AML-193 (cell line): ENCODE measurements at places on chromosomes 13 and 19.

GRCh38 chr19:50710094-50710493 is 9.5 kb downstream of the SHANK1 start:
- no peak for DNase-seq

- DNase-seq = no peak
Measured at GRCh38 chr13:77703408-77703807, 5.9 kb downstream of the SLAIN1 start.

DNA sequence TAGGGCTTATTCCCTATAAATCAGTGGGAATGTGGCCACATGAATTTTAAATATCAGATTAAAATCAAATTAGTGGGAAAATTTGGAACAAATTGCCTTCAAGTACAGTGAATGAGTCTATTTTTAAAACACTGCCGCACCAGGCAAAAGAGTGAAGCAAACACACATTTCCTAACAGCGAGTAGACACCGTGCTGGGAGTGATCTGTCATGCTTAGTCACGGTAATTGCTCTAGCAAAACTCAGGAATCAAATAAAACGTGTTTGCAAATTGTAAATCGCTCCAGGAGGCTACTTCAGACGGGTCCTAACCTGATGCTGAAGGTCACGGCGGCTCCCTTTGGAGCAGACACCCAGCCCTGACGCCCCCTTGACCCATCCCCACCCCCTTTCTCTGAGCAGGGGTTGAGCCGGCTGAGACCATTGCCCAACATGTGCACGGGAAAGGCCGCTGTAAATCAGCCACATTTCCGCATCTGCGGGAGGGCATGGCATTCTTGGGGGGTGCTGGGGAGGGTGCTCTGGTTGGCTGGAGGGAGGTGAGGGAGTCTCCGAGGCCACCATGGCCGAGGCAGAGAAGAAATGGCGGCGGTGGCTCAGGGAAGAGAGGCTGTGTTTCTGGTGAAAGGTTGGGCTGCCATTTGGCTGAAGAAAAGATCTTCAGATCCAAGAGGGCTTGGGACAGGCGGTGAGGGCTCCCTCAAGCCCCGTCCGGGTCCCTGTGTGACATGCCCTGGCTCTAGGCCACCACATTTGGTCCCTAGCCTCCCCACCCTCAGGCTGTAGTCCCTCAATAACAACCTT is 8.9 kb downstream of the CEBPA start:
- peak; percentile 86 for DNase-seq

DNA sequence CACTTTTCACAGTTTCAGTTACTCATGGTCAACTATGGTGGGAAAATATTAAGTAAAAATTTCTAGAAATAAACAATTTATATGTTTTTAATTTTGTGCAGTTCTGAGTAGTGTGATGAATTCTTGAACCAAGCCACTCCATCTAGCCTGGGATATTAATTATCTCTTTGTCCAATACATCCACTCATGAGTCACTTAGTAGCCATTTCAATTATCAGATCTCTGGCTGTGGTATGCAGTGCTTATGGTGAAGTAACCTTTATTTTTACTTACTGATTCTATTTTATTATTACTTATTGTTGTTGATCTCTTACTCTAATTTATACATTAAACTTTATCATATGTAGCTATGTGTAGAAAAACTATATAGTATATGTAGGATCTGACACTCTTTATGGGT is 128.9 kb upstream of the KLHL1 start:
- DNase-seq = no peak

GRCh38 chr13:102878481-102878880 is 32.6 kb downstream of the ERCC5 start:
- no peak for DNase-seq

- peak; percentile 64 for DNase-seq
Measured at GRCh38 chr13:25114220-25114619, 18.3 kb downstream of the PABPC3 start.

DNA sequence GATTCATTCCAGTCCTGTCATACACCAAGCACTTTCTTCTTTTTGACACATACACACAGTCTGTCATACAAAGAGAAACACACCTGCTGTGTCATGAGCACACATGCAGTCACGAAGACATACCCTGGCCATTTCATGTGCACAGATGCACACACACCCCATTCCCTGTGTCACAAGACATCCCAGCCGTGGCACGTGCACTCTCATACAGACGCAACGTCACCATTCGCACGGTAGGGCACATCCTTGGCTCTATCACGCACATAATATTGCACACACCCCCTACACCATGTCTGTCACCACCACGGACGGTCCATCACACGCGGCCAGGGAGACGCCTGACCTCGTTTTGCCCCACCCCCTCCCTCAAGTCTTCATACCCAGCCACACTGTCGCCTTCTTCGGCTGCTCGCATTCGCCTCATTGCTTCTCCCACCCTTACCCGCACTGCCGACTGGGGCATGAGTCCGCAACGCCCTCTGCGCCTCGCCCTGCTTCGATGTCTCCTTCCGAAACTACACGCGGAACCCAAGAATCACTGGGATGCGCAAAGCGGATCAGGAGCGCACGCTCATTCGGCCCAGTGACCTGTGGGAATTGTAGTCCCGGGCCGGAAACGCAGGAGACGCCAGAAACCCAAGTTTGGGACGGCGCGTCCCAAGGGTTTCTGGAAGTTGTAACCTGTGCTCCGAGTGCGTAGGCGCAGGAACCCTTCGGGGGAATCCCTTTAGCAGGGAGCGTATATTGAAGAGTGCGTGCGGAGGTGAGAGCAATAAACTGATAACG is 6.8 kb upstream of the ZNF283 start:
- no peak for DNase-seq

- no peak for DNase-seq
Measured at GRCh38 chr19:33868788-33869412, 72.2 kb downstream of the KCTD15 start.

- no peak for DNase-seq
Measured at GRCh38 chr13:30809787-30810186, 74.4 kb downstream of the ALOX5AP start.

DNA sequence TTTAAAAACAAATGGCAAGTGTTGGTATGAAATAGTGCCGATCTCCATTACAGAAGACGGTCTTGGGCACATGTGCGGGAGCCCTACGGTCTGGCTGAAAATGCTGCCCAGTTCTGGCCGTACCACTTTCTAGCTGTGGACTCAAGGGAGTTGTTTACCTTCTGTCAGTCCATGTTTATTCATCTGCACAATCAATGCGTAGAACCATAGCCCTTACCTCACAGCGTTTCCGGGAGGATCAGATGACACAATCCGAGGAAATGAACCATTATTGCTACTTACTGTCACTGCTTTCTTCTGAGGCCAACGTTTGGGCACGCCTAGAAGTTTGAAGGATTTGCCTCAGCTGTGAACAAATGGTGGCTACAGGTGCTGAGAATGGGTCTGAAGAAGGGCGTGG is 31.2 kb downstream of the GADD45B start:
- DNase-seq = no peak

- peak; percentile 98 for DNase-seq
Measured at GRCh38 chr13:51825165-51825592, 19.8 kb downstream of the TMEM272 start.

DNA sequence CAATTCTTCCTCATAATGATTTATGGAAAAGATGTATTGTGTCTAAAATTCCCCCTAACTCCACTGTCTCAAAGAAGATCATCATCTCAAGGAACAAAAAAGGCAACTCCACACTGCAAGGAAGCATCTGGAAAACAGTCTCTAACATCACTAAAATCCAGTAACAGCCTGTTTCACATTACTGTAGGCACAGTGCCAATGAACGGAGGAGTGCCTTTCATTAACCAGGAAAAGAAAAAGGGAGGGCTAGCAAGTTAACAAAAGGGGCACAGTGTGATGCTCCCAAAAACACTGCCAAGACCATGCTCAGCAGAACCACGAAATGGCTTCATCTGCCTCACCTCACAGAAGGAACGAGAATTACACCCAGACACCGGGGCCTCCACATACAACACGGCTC is 8.5 kb downstream of the TMTC4 start:
- no peak for DNase-seq

- no peak for DNase-seq
Measured at GRCh38 chr13:76965759-76966421, 17.6 kb downstream of the ACOD1 start.

DNA sequence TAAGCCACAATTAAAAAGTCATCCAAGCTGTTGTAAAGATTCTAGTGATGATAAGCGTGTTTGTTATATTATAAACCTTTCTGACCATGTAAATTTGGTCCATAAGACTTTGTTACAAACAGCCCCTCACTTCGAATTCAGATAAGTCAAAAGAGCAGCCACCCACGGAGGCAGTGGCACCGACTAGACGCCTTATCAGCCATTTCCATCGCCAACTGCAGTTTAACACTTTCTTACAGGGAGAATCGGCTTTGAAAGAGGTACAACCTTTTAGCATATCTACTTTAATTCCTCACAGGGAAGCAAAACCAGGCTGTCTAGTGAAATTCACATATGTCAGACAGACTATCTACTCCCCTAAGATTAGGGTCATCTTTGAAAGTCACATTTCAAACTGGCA is 47.5 kb downstream of the SOX21 start:
- DNase-seq = no peak

- DNase-seq = no peak
Measured at GRCh38 chr13:23578411-23579071, 8.3 kb downstream of the TNFRSF19 start.

GRCh38 chr19:5193192-5193591 is 147.4 kb downstream of the PTPRS start:
- DNase-seq = no peak

GRCh38 chr19:52639996-52640395 is 1.8 kb upstream of the ZNF83 start:
- no peak for DNase-seq

DNA sequence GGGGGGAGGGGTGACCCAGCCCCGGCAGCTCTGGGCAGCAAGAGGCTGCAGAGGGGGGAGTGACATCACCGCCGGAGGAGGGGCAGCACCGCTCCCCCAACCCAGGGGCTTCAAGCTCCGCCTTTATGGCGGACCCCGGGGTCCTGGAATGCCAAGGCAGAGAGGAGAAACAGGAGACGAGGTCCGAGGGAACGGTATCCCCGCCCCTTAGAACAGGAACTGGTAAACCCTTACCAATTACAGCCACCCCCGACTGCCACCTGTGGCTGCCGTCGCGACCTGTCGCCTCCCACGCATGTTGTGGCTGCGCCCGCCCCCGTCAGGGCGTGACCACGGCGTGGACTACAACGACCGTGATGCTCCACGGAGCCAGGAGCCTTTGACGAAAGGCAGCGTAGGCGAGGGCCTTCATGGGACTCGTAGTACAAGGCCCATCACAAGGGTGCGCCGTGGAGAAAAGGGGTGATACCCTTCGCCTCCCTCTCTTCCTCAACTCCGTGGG is 4.1 kb upstream of the KCNC3 start:
- DNase-seq = no peak

DNA sequence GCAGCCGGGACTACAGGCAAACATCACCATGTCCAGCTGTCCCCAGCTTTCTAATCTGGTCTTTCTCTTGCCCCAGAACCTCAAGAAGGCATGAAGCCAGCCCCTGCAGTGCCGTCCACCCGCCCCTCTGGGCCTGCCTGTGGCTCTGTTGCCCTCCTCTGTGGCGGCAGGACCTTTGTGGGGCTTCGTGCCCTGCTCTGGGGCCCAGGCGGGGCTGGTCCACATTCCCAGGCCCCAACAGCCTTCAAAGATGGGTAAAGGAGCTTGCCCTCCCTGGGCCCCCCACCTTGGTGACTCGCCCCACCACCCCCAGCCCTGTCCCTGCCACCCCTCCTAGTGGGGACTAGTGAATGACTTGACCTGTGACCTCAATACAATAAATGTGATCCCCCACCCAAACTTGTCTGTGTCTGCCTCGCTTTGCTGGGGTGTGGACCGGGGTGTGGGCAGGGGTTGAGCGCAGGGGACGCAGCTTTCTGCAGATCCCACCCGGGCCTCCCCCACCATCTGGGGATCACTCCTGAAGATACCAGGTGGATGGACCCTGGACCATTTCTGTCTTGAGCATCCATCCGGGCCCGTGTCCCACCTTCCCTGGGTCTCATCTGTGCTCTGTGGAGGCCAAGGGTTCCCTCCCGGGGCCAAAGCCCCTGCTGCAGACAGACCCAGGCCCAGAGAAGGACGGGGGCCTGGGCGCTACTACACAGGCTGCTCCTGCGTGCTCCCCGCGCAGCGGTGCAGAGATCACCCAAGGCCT is 15.3 kb downstream of the PRKCSH start:
- DNase-seq = no peak

DNA sequence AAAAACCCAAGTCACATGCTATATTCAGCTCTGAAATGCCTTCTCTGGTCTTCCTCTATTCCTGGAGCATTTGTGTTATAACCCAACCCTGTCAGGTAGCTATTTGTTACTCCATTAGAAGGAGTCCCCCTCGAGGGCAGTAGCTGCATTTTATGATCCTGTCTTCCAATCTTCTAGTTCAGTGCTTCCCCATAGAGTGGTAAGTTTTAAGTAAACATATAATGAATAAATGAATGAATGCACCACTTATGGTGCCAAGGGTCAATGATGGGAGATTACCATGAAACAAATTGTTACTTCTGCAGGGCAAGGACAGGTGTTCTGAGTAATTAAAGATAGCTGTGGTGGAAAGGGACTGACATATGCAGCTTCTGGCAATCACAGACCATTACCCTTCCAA is 4.0 kb downstream of the RASL11A start:
- no peak for DNase-seq

DNA sequence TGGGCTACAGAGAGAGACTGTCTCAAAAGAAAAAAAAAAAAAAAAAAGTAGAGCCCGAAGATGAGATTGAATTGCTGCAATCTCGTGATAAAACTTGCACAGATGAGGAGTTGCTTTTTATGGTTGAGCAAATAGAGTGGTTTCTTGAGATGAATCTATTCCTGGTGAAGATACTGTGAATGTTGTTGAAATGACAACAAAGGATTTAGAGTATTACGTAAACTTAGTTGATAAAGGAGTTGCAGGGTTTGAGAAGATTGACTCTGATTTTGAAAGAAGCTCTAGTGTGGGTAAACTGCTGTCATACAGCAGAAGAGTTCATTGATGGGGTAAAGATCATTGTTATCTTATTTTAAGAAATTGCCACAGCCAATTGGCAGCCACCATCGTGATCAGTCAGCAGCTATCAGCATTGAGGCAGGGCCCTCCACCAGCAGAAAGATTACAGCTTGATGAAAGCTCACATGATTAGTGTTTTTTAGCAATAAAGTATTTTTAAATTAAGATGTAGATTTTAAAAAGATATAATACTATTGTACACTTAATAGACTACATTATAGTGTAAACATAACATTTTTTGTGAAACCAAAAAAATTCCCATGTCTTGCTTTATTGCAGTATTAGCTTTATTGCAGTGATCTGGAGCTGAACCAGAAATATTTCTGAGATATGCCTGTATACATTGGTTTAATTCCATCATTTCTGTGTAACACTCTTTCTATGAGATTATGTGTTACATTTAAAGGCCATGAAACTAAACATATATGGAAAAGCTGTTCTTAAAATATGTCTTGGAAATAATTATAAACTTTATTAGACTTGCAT is 43.1 kb downstream of the ZMYM2 start:
- no peak for DNase-seq

- DNase-seq = peak; percentile 82
Measured at GRCh38 chr19:2282062-2282861, at the start of gene PEAK3. PEAK3 (minus strand) TSS chr19:2282175; CDS start chr19:2280931, 1,244 bp downstream.

GRCh38 chr19:42508892-42509444 is 19.3 kb downstream of the CEACAM1 start:
- no peak for DNase-seq

- DNase-seq = no peak
Measured at GRCh38 chr13:95100525-95101433, 200.5 kb downstream of the ABCC4 start.
